NCI-H524 treated with DMSO at 0.1 percent for 48 hours (cell line): ENCODE measurements at places on chromosomes 3 and 15.

DNA sequence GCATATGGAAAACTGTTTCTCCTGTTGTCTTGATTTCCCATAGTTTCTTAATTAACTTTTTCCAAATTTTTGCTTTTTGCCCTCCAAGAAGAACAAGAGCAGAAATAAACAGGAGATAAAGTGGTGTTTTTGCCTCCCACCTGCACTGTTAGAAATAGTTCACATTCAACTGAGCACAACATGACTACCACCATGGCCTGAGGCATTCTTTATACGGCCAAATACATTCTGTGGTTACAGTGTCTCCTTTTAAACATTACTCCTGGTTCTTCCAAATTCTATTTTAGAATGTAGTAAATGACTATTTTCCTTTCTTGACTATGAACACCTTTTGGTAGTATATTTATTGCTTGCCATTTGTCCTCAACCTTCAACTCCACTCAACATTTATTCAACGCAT is 98.5 kb downstream of the LARS2 start:
- DNase-seq, result no peak

GRCh38 chr3:127678611-127679533 is 6.1 kb downstream of the ABTB1 start:
- no peak for DNase-seq

DNA sequence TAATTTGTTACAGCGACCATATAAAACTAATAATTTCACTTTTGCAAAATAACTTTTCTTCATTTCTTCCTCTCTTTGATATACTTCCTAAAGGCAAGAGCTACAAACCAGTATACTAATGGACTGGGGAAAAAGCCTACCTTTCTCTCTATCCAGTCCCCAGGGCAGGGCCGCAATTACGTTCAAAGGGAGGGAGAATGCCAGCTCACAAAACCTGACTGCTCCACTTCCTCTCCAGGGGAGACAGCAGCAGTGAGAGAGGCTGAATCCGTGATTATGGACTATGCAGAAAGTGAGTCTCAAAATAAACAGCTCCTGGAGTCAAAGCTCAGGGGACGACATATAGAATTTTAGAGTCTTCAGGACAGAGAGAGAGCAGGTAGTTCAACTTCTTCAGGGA is 126.9 kb upstream of the HES1 start:
- DNase-seq, result no peak

DNA sequence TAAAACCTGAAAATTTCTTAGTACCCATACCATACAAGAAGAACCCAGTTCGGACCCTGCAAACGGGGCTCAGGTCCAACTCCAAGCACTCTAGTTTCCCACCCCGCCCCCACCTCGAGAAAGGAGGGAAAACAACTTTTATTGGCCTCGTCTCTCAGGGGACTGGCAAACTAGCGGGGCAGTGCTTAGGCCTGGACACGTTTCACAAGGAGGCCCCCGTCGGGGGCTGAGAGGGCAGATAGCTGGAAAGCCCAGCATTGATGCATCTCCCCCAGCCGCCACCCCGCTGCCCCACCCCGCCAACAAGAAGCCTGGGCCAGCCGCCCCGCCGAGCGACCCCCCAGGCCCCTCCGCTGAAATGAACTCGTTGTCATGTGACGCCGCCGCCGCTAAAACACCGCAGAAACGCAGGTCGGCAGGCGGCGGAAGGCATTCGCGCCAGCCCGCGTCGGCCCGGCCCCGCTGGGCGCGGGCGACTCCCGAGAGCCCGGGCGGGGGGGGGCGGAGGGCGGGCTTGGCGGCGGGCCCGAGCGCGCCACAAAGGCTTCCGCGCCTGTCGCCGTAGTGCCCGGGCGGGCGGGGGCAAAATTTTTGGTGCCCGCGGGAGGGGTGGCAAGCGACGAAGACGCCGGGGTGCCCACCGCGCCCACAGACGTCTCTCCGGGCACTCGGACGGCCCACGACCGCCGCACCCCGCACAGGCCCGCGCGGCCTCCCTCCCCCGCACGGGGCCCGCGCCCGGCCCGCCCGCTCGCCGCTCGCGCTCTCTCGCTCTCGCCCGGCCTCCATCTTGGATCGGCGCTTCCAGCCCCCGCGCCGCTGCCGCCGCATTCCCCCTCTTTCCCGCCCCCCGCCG is 634 bp downstream of the STAG1 start:
- peak; percentile 40 for DNase-seq

DNA sequence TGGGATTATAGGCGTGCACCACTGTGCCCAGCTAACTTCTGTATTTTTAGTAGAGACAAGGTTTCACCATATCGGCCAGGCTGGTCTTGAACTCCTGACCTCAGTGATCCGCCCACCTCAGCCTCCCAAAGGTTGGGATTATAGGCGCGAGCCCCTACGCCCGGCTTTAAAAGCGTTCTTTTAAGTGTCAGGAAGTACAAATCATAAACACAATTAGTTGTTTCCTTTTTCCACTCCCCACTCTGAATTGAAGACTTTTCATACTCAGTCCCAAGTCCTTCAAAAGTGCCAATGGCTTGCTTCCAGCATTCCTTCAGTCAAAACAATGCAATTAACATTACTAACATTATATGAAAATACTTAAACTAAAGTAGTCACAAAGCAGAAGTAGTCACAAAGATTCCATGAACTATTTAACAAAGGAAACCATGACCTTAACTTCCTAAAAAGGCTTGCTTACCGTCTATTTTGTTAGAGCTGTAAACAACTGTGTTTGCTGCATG is 8.1 kb downstream of the WDR82 start:
- no peak for DNase-seq

GRCh38 chr3:196502775-196503195 is 783 bp downstream of the RNF168 start:
- no peak for DNase-seq

- no peak for DNase-seq
Measured at GRCh38 chr15:74618841-74619596, 3.4 kb downstream of the CLK3 start.

DNA sequence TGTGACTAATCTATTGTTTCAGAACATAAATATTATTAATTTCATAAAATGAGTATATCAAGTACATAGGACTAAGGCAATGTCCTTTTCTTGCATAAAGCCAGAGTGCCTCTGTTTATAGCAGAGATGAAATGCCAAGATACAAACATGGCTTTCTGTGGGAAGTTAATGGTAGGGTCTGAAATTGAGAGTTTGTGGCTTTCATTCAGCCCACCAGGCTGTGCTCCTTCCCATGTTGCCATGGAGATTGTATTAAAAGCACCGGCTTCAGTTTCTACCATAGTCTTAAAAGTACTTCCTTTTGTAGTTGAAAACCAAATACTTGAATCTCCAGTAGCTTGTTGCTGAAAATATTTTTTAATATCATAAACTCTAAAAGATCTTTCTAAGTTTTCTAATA is 114.0 kb downstream of the LRRC28 start:
- no peak for DNase-seq

- peak; percentile 27 for DNase-seq
Measured at GRCh38 chr15:62940093-62940754, 102.3 kb upstream of the TPM1 start.

DNA sequence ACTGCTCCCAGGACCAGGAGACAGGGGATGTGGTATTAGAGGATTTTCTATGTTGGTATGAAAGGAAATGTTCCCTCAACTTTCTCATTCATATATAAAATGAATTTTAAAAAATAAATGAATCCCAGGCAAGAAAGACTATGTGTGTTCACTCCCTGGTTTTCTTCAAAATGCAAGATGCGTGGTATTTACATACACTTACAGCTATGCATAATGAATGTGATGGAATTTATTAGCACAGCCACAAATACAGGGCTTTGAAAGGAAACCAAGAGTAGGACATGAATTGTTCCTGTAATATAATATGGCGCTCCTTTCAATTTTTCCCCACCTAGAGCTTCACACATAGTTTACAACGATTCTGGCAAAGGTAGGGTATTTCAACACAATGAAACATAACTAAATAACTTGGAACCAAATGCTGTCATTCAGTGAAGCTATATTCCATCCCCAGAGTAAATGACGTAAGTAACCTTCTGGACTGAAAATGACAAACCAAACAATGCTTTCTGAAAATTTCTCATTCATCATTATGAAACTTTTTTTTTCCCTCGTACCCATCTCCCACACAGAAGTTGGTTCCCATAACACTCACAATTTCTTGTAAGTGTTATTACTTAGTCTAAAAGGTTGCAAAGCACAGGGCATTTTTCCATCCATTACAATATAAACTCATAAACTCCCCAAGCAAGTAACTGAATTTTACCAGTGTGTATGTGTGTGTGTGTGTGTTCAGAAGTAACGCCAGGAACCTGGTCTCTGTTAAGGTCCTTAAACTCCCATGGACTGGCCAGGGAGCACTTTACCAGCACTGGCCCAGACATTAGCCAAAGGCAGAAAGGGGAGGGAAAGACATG is 41.8 kb downstream of the CBLB start:
- DNase-seq, result no peak

- no peak for DNase-seq
Measured at GRCh38 chr3:115518100-115518852, 105.0 kb upstream of the GAP43 start.

GRCh38 chr3:61564395-61565059 is 3.2 kb downstream of the PTPRG start:
- DNase-seq, result peak; percentile 42

DNA sequence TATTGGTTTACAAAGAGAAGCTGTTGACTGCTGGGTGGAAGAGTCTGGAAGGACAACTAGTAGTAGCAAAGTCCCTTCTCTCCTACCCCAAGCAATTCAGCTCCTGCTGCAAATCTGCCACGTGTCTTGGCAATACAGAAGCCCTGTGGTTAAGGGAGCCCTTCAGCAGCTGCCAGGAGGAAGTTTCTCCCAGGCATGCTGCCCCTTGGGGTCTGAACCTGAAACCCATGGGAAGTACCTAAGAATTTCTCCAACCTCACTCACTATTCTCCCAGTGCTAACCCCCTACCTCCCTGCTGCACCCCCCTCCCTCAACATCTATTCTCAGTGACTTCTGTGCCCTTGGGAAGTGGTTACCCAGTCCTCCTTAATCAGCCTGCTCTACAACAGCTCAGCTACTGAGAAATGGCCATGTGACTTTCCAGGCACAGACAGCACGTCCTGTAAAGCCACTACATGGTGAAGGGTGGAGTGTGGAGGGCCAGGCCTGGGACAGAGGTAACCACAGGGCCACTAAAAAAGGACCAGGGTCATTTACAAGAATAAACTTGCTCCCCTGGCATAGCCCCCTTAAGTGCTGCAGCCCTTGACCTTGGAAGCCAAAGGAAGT is 316.6 kb downstream of the NTRK3 start:
- DNase-seq, result no peak

DNA sequence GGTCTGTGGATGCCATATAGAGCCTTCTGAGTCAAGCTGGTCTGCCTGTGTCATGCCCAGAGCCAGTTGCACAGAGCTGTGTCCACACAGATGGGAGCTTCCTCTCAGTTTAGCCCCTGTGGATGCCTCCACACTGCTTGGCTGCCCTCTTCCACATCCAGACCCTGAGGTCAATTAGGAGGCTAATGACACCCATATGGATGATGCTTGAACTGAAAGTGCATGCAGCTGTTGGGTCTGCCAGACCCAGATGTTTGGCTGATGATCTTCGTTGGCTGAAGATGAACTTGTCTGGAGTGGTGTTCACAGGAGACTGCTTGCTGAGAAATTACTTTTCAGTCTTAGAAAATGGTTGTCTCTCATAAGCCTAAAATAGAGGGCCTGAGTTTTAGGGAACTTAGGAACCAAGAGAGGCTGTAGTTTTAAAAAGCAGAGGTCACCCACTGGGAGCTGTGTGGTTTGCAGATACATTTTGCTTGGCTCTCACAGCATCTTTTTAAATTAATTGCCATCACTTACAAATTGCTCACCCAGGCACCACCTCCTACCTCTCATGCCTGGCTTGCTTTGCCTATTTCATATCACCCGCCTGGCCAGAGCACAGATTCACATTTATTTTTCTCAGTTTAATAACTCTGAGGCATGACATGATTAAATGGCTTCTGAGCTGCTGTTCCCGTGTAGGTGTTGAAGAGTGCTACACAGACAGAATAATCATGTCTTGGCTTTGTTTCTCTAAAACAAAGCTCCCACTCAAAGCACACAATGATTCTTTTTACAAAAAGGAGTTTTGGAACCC is 176.1 kb downstream of the MINAR1 start:
- no peak for DNase-seq
